ENCODE measurements at places on chromosomes 12 and 14. TPM values are rescaled to one million over a fixed set of nuclear protein-coding genes. Genes with fewer than 3 reads are reported as not detected.

- DNase-seq: no peak
Measured at GRCh38 chr12:105237666-105238065, 1.7 kb upstream of the APPL2 start.

DNA sequence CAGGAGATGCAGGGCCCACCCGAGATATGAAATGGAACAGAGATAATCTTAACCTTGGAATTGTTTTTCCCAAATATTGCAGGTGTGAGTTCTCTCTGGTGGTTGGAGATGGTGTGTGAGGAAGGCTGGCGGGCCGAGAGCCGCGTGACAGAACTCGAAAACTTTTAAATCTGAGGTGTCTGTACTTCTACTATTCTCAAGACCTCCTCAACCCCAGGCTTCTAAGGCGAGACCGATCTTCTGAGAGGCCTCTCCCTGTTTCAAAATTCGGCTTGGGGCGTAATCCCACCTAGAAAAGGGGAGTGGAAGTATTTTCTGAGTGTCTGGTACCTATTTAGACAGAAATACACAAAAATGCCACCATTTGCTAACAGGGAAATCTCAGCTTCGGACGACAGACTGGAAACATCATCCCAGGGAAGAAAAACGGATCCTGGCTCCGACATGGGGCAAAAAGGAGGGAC is 611 bp downstream of the SARNP start:
- DNase-seq: no peak

Gene KCNK10
- total RNA-seq: not detected

Gene CBLN3
- total RNA-seq: 3.2 TPM

DNA sequence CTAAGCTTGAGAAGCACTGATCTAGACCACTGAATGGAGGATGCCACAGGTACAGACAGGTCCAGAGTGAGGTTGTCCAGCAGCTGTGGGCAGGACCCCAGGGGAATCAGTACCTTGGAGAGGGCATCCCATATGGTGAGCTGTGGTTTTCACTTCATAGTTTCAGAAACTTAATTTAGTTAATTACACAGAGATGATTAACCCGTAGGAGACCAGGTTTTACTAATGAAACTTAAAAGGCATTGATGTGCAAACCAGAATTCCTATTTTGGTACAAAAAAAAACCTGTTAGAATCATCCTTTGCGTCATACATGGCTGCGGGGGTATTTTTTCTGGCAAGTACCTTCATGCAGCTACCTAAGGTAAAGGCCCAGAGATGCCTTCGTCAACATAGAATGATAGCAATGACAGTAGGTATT is 159.3 kb downstream of the DACT1 start:
- DNase-seq: no peak

GRCh38 chr12:117688446-117688845 is 280.3 kb downstream of the KSR2 start:
- no peak for DNase-seq

Gene GPRC5D
- not detected for total RNA-seq

GRCh38 chr12:11743423-11744409 is 94.2 kb downstream of the ETV6 start:
- no peak for DNase-seq

Gene OR11H7
- not detected for total RNA-seq

Gene SERPINA4
- not detected for total RNA-seq

DNA sequence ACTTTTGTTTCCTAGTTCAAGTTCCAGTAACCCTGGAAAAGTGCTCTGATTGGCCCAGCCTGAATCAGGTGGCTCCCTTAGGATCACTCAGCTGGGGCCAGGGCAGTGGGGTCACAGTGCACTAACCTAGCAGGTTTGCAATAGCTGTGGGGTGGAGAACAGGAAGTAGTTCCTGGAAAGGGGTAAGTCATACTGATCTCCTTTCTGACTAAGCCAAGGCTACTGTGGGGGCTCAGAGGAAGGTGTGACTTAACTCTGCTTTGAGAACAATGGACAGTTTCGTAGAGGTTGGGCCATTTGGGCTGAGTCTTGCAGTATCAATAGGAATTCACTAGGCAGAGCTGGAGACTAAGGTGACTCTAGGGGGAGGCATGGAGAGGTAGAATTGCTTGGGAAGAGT is 89.4 kb downstream of the KIF26A start:
- DNase-seq: peak; percentile 47

GRCh38 chr14:94129758-94130414 is 482 bp upstream of the IFI27L2 start:
- DNase-seq: no peak

Gene PLBD1
- not detected for total RNA-seq

GRCh38 chr12:57128519-57129247 is 400 bp downstream of the LRP1 start:
- DNase-seq: no peak

Gene RPGRIP1
- not detected for total RNA-seq

DNA sequence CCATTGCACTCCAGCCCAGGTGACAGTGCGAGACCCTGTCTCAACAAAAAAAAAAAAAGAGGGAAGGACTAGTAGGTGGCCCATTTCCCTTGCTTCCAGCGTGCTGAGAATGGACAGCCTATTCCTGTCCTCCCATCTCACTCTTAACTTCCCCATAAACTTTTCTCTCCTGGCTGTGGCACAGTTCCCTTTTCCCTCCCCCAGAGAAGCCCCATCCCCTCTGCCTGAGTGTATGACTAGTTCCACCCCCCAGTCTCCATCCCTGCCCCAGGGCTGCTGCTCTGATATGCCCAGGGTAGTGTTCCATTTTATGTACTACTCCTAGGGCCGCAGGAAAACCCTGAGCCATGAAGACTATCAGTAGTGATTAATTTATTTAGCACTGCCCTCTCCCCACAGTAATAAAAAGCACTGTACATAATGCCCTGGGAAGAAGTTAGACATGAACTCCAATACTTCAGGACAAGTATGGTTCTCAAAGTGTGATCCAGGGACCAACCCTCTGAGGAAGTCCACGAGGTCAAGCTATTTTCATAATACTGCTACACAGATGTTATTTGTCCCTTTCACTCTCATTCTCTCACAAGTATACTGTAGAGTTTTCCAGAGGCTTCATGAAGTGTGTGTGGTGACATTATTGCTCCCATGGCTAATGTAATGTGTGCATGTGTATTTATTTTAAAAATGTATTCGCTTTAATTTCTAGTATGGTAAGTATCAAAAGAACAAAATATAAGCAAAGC is 11.5 kb upstream of the CHD4 start:
- no peak for DNase-seq

GRCh38 chr14:24665440-24665991 is 31.5 kb upstream of the GZMB start:
- DNase-seq: peak; percentile 64

Data from activated naive CD8-positive, alpha-beta T cell treated with anti-CD3 and anti-CD28 coated beads, Interleukin-2, amount 10 ng/mL, durations not matched to agents 7 days and 5 days (primary cell).